Activated T-helper 17 cell treated with anti-CD3 and anti-CD28 coated beads, Interleukin-2, amount 50 U/mL, for 72 hours (primary cell): ENCODE measurements at places on chromosomes 11 and 22.

GRCh38 chr11:70128435-70128906 lies 50.4 kb downstream of the ANO1 start:
- ATAC-seq, result no peak
- no peaks in the 10 kb centered on the region for H3K36me3 ChIP-seq
- H3K27me3 ChIP-seq, result peaks cover 4% of the 10 kb centered on the region
- H3K4me3 ChIP-seq, result no peak overlapping the region

GRCh38 chr22:39556970-39557841 lies 13.3 kb upstream of the CACNA1I start:
- no peaks in the 10 kb centered on the region for H3K36me3 ChIP-seq
- H3K27ac ChIP-seq, result no peak overlapping the region
- peak; percentile 44 for ATAC-seq
- H3K4me1 ChIP-seq, result peaks cover 3% of the 10 kb centered on the region

DNA sequence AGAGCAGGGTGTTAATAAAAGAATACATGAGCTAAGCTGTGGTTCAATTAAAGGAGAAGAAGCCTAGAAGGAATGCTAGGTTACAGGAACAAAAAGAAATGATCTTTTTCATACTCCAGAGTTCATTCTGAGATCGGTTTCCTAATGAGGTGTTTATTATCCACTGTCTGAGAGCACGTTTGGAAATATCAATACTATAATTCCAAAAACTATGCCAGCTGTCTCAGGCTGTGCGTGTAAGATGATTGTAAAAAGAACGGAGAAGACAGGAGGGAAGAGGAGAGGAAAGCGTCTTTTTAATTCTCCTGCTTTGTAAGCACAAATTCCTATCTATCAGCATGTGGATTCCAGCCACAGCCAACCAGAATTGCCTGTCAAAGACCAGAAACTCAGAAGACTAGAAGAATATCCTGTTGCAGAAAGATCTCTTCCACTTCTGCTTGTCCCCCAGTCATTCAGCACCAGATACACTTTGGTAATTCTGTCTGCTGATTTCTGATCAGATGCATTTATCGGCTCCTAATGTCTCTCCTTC lies 25.7 kb downstream of the APOL5 start:
- H3K4me1 ChIP-seq, result no peaks in the 10 kb centered on the region
- no peak overlapping the region for H3K4me3 ChIP-seq
- no peak for ATAC-seq
- H3K27me3 ChIP-seq, result no peaks in the 10 kb centered on the region
- H3K27ac ChIP-seq, result no peak overlapping the region

DNA sequence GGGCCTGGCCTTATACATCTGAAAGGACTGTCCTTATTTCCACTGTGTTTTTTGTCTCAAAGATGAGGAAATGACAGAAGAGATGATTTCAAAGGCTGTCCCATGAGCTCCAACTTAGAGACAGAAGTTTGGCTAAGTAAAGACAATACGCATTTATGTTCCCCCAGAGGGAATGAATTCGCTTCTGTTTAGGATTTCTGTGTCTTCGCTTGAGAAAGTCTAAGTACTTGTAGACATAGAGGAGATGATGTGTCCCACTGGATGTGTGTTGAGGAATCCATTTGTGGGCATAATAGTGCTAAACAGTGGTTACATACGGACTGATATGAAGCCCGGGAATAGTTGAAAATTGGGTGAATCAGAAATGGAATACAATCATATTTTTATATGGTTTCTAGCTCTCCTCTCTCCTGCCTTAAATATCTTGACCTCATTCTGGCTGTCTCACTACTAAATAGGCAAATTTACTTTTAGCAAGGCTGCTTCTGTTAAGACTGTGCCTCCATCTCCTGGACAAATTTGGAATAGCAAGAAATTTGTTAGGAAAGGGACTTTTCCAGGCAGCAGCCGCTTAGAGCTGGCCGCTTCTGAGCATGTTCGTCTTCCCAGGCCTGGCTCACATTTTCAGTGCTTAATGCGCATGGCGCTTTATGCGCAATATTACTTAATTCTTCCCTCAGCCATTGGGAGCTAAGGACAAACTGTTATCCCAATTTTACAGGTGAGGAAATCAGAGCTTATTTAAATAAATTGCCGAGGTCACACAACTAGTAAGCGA lies 1.9 kb upstream of the PEX26 start:
- H3K4me1 ChIP-seq, result peaks cover 15% of the 10 kb centered on the region
- peaks cover 27% of the 10 kb centered on the region for H3K36me3 ChIP-seq
- H3K4me3 ChIP-seq, result peak overlapping the region; percentile 93

GRCh38 chr11:82732348-82732733 lies 1.3 kb downstream of the FAM181B start:
- H3K36me3 ChIP-seq, result no peaks in the 10 kb centered on the region
- no peak overlapping the region for H3K27ac ChIP-seq
- no peak for ATAC-seq
- H3K4me3 ChIP-seq, result peak overlapping the region; percentile 4
- H3K4me1 ChIP-seq, result no peaks in the 10 kb centered on the region

GRCh38 chr22:46070803-46071450 lies 79.4 kb upstream of the PPARA start:
- H3K4me3 ChIP-seq, result peak overlapping the region; percentile 89
- H3K36me3 ChIP-seq, result peaks cover 10% of the 10 kb centered on the region
- peaks cover 32% of the 10 kb centered on the region for H3K4me1 ChIP-seq
- ATAC-seq, result peak; percentile 51
- no peak overlapping the region for H3K27ac ChIP-seq

DNA sequence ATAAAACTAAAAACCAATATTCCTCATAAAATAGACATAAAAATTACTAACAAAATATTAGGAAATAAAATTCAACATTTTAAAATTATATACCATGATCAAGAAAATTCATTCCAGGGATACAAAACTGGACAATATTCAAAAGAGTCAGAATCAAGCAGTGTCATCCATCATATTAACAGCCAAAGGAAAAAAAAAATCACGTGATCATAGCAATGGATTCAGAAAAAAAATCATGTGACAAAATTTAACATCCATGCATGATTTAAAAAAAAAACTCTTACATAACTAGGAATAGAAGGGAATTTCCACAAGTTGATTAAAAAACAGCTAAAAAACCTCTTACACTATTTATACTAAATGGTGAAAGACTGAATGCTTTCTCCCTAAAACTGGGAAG lies 95.3 kb upstream of the USP47 start:
- no peak overlapping the region for H3K27ac ChIP-seq
- no peak for ATAC-seq
- H3K36me3 ChIP-seq, result no peaks in the 10 kb centered on the region
- no peak overlapping the region for H3K4me3 ChIP-seq
- peaks cover 32% of the 10 kb centered on the region for H3K27me3 ChIP-seq

DNA sequence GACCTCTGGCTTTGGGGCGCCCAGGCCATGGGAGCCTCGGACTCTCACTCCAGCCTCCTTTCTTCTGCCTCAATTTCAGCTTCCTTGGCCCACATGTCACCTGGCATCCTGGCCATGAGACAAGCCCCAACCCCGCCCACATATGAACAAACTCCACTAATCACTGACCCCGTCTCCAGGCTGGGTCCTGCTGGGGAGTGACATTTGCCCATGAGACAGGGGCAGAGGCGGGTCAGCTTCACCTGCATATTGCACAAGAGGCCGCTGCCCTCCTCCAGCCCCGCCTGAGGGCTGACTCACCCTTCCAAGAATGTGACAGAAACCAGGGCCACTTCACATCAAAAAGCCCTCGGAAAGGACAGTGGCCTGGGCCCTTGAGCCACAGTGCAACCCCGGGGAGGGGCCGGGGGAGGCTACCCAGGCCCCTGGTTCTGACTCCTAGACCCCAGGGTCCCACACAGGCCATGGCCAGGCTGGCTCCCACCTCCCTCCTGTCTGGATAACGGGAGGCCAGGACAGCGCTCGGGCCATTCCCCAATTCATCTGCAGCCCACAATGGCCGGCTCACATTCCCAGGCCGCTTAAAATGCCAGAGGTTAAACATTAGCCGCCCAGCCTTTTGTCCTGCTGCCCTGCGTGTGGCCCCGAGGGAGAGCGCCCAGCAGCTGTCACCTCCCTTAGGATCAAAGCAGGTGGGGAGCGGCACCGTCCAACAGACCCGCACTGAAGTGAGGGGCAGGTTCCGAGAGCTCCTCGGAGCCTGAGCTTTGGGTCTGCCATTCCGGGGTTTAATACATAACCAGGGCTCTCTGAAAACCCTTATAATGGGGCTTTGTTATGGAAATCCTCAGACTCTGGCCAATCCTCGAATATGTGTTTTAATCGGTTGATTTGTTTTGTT lies 42.3 kb downstream of the TRMU start:
- H3K36me3 ChIP-seq, result no peaks in the 10 kb centered on the region
- no peaks in the 10 kb centered on the region for H3K27me3 ChIP-seq
- no peak overlapping the region for H3K4me3 ChIP-seq
- ATAC-seq, result no peak

GRCh38 chr22:47540011-47540410 lies 777.6 kb downstream of the TBC1D22A start:
- no peaks in the 10 kb centered on the region for H3K27me3 ChIP-seq
- ATAC-seq, result no peak
- H3K27ac ChIP-seq, result no peak overlapping the region

DNA sequence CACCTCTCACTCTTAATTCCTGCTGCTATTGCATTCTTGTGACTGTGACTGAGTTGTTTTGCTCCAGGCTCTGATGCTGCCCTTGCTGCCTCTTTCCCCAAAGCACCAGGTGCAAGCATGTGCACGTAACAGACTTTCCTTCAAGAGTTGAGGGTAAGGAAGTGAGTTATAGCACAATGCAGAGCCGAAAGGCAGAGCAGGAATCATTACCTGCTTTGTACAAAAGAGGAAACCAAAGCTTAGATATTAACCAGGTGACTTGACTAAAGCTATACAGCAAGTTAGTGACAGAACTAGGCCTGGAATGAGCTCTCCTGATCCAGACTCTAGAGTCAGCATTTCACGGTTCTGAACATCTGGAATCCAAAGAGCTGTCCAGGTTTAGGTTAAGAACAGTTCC lies 33.6 kb downstream of the NEU3 start:
- H3K27ac ChIP-seq, result no peak overlapping the region
- H3K27me3 ChIP-seq, result no peaks in the 10 kb centered on the region
- no peaks in the 10 kb centered on the region for H3K4me1 ChIP-seq
- H3K36me3 ChIP-seq, result no peaks in the 10 kb centered on the region
- no peak for ATAC-seq

DNA sequence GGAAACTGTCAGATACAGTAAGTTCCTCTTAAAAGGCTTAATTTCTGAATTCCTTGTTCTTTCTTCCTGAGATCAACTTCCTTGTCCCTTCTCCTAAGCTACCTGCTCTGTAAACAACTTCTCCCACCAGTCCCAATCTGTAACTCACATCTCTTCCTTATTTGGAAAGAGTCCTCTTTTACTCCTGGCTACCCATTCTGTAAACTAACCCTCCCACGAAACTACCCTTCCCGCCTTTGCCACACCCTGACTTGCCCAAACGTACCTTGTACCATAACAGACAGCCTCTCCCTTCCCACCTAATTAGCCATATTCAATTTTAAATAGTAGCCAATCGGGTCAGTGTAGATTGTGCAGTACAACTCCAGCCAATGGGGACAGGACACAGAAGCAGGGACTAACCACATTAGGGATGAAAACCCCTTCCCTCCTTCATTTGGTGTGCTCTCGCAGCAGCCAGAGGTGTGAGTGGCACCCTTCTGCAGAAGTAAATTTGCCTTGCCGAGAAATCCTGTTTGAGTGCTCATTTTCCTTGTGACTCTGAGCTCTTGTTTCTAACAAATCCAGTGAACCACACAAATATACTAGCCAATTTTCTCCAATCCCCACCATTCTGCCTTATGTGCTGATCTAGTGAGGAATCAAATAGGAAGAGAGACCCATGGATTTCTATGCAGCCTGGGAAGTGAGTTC lies 49.5 kb downstream of the ZNF280B start:
- H3K27ac ChIP-seq, result no peak overlapping the region
- no peak overlapping the region for H3K4me3 ChIP-seq
- H3K36me3 ChIP-seq, result no peaks in the 10 kb centered on the region
- ATAC-seq, result no peak

DNA sequence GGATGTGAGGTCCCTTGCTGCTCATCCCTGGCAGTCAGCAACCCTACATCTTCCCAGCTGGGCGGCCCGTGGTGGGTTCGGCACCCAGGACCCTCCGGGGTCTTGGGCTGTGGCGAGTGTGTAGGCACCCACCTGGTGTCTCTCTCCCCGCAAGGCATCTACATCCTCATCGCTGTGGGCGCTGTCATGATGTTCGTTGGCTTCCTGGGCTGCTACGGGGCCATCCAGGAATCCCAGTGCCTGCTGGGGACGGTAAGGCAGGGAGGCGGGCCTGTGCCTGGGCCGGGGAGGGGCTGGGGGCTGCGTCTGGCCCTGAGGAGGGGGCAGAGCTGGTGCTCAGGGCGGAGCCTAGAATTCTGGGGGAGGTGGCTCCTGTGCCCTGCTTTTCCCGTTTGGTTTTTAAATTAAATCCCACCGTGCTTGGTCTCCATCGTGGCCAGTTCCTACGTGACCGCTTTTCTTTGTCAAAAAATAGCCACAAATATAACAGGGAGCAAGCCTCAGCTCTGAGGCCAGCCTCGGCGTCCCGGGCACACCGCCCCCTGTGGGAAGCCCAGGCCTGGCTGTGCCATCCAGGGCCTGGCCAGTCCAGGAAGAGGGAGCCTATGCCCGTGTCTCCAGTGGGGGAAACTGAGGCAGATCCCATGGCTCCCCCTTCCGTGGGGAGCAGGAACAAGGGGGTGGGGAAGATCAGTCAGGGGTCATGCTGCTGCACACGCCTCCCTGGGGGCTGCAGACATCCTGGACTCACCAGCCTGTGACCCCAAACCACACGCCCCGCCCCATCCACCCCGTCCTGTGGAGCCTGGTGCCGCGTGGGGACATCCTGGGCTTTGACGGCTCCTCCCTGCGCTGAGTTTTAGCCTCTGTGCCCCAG lies 6.4 kb upstream of the TSSC4 start:
- ATAC-seq, result no peak
- peaks cover 26% of the 10 kb centered on the region for H3K36me3 ChIP-seq
- H3K4me3 ChIP-seq, result no peak overlapping the region
- no peaks in the 10 kb centered on the region for H3K27me3 ChIP-seq

- no peaks in the 10 kb centered on the region for H3K36me3 ChIP-seq
- peaks cover 47% of the 10 kb centered on the region for H3K27me3 ChIP-seq
- no peak overlapping the region for H3K27ac ChIP-seq
- no peaks in the 10 kb centered on the region for H3K4me1 ChIP-seq
- H3K4me3 ChIP-seq, result no peak overlapping the region
Measured at GRCh38 chr11:69984457-69985261, 93.5 kb upstream of the ANO1 start.
